ENCODE measurements at places on chromosomes 16 and 17.

GRCh38 chr16:31131841-31132271 lies 3.7 kb downstream of the PRSS8 start:
- ATAC-seq: no peak

DNA sequence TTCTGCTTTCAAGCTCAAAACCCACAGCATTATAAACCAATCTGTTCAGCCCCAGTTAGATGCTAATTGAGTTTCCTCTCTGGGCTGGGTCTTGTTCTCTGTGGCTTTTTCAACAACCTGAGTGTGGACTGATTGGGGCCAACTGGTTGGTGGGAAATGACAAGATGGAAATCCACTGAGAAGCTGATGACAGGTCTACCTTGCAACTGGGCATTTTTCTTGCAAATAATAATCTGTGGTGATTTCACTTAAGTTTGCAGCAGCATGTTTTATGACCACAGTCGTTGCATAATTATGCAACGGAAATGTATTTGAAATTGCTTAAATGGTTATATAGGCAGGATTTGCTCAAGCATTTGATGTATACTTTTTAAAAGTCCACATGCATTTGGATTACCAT lies 69.9 kb downstream of the AKAP1 start:
- no peak for ATAC-seq

GRCh38 chr17:76597156-76598003 lies 11.7 kb upstream of the ST6GALNAC2 start:
- ATAC-seq: peak; percentile 24

- peak; percentile 20 for ATAC-seq
Measured at GRCh38 chr17:46009681-46010596, 10.9 kb downstream of the STH start.

DNA sequence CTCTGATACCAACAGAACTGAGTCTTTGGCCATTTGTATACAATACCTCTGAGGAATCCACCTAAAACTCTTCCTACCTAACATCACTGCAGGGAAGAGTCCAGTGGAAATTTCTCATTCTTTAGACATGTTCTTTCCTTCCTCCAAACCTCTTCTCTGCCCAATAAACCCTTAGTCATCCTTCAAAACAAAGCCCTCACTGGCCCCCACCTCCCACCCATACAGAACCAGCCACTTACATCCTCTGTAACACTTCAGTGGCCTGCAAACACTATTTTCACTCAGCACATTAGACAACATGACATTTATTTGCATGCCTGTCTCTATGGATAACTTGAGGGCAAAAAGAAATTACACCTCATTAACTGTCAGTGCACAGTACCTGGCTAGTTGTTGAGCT lies 200.3 kb upstream of the NOG start:
- no peak for ATAC-seq

DNA sequence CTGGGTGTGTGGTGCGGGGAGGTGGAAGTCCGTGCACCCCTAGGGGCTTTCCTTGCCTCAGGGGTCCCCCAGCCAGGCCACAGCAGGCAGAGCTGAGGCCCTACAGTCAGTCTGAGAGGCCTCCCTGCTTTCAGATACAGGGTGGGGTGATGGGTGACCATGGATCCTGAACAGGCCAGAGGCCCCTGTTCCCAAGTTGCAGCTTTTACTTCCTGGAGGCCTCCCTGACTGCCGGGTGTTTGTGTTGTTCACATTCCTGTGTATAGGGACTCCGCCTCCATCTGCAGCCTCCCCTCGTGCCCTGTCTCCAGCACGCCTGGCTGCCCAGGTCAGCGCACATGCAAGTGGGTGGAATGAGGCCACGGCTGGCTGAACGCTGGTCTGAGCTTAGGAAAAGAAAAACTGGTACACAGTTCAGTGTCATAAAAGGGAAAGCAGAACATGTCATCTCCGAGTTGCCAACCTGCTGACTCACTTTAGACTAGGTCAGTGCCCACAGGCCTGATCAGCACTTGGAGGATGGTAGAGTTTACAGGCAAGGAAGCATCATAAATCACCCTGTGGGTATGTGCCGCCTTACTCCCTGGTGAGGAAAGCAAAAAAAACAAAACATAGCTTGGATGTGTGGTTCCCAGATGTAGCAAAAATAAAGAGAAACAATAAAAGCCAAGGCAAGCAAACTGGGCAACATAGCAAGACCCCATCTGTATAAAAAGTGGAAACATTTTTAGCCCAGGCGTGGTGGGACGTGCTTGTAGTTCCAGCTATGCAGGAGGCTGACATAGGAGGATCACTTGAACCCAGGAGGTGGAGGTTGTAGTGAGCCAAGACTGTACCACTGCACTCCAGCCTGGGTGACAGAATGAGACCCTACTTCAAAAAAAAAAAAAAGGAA lies 6.2 kb upstream of the SLC7A6 start:
- peak; percentile 67 for ATAC-seq

GRCh38 chr17:39115135-39115534 lies 36.3 kb downstream of the PLXDC1 start:
- peak; percentile 45 for ATAC-seq

DNA sequence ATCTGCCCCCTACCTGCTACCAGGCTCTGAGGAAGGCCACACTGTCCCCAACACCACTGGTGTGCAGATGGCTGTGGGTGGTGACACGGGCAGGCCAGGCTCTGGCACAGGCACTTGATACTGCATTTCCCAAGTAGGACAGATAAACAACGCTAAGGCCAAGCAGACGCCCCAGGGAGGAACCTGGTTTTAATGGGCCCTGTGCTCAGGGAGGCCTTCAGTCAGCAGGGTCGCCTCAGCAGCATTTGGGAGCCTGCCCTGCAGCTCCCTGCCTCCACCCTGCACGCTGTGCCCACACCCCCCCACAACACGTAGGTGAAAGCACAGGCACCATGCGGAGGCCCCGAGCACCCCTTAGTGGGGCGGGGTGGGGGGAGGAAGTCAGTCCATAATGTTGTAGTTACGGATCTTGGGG lies 3.3 kb upstream of the FASN start:
- no peak for ATAC-seq

DNA sequence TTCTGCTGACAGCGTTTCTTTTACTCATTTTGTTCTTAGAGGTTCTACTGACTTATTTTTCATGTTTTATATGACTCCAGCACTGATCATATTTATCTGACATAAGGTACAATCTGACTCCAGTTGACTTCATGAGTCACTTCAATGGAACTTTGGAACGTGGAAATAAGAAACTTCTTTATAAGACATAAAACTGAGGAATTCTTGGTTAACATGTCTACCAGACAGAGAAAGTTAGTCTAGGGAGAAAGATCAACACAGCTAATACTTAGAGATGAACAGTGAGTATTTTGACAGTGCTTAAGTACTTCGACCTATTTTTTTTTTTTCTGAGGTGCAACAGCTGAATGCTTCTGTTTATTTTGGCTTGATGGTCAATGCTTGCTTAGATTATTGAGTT lies 679.5 kb downstream of the KCNJ2 start:
- peak; percentile 88 for ATAC-seq

GRCh38 chr17:34059423-34060220 lies 195.5 kb upstream of the CCL2 start:
- ATAC-seq: no peak

- ATAC-seq: no peak
Measured at GRCh38 chr16:47033176-47033575, 59.7 kb upstream of the DNAJA2 start.

- ATAC-seq: no peak
Measured at GRCh38 chr16:22161999-22162655, at the start of gene SDR42E2. SDR42E2 (plus strand) TSS chr16:22162506; CDS start chr16:22165583, 3,077 bp downstream.

DNA sequence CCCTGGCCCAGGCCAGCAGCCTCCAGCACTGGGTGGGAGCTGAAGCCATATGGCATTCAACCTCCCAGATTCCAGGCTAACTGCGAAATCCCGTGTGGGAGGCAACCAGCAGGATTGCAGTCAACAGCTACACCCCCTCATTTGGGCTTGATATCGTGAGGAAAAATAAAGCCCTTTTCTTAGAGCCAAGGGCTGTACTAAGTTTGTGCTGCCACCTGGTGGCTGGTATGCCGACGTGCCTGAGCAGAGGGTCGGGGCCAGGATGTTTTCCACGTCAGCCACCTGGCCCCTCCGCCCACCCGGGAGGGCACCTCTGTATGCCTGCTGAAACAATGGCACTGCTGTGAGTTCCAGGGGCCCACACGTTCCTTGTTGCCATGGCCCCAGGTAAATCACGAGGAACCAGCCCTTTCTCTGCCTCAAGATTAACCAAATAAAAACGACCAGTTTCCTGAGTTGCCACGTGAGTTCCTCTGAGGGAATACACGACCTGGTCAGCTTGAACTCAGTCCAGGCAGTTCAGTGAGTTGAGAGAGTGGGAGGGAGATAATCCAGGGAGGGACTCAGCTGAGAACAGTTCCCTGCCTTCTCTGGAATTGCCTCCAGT lies 9.0 kb downstream of the TMEM98 start:
- ATAC-seq: peak; percentile 86

DNA sequence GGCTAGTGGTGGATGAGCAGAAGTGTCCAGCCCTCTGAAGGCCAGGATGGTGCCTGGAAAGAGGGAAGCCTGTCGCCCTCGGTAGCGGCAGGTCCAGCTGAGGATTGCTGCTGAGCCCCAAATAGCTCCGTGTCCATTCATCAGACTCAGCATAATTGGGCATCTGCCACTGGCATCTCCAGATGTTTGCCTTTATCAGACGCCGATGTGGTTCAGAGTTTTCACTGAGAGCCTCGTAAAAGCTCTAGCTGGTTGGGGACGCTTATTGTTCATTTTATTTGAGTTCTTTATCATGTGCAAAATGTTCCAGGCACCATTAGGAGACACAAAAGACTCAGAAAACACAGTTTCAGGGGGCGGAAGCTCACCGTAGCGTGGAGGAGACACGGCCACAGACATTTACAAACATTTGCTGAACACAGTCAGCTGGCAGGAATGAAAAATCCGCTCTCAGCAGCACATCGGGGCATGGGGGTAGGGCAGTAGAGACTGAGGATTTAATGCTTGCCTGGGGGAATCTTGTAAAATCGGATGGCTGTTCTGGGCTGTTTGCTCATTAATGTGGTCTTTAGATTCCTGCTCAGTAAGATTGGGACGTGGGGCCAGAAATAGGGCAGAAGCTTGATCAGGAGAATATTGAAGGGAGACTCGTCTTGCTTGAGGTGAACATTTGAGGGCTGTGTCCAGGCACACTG lies 41.7 kb downstream of the SMPD3 start:
- peak; percentile 68 for ATAC-seq

DNA sequence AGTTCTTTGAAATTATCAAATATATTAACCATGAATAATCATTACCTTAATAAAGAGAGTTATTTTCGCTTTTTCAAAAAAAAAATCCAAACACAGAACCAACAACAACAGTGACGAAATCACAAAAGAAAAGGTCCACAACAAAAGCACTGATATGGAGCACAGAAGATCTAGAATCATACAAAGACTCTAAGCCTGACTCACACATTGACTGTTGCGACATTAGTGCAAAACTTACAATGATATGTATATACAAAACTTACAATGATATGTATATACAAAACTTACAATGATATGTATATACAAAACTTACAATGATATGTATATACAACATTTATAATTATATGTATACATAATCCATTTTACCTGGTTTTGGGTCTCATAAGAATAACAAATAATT lies 117.7 kb downstream of the USP22 start:
- no peak for ATAC-seq

DNA sequence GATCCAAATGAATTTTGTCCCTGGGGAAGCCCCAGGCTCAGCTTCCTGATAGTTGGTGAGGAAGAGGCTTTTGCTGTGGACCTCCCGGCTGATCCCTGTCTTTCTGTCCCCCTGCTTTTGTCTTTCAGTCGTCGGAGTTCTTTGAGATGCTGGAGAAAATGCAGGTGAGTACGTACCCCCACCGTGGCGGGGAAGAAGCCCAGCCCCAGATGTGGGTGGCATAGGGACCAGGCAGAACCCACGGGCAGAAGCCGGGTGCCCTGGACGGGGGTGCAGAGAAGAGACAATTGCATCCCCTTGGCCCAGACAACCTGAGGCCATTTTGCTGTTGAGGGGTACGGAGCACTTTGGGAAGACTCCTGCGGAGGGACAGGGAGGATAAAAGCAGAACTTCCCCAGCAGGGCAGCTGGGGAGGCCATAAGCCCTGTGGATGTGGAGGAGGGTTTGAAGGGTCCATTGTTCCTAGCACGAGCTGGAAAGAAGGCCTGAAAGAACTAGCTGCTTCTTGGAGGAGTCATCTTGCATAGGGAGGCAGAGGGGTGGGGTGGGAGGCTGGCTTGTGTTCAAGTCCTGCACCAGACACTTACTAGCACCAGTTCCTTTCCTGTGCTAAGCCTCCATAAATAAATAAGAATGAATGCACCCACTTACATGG lies 105.6 kb downstream of the OR1D5 start:
- ATAC-seq: no peak

DNA sequence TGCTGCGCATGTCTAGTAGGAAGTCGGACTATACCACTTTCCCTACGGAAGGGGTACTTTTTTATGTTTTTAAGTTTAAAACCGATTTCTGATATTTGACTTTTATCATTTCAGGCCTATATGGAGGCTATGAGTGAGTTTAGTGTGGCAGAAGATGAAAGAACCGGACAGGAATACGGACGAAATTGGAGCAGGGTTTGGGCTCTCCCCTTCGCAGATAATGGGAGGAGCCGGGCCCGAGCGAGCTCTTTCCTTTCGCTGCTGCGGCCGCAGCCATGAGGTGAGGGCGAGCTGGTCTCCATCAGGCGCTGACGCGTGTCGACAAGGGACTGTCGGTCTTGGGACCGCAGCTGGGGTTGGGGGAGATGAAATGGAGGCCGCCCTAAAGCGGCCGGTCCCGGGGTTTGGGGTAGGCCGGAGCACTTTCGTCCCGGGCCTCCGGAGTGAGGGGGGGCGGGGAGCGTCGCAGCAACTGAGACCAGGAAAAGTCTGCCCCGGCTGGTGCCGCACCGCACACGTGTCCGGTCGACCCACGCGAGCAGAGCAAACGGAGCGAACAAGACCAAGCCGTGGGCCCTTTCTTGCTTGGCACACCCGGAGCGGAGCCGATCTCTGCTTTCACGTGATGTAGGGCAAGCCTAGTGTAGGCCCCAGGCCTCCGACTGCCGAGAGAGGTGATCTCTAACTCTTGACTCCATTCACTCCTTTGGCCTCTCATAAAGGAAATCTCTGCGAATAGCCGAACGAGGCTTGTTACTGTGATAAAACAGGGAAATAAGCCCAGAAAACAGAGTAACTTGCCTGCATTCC lies at the start of gene RPL19:
RPL19 (plus strand) TSS at position 214 of the 810 bp plus-strand sequence; CDS start at position 276, 62 bp downstream.
- ATAC-seq: peak; percentile 57

DNA sequence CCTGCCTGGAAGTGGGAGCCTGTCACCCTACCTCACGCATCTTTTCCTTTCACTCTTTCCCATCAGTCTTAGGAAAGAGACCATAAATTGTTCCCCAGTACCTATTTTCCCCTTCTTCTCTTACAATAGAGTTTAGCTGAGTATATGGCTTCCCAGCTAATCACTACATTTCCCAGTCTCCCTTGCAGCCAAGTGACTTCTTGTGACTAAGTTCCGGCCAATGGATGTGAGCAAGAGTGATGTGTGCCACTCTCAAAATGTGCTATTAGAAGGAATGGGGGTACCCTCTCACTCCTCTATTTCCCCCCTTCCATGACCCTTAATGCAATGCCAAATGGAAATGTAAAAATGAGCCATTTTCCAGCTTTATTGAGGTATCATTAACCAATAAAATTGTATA lies 8.2 kb upstream of the PYY start:
- no peak for ATAC-seq
